ENCODE measurements at places on chromosomes 4 and X.
A peak's percentile ranks its signal among the peaks of the same experiment; 100 is the strongest.

DNA sequence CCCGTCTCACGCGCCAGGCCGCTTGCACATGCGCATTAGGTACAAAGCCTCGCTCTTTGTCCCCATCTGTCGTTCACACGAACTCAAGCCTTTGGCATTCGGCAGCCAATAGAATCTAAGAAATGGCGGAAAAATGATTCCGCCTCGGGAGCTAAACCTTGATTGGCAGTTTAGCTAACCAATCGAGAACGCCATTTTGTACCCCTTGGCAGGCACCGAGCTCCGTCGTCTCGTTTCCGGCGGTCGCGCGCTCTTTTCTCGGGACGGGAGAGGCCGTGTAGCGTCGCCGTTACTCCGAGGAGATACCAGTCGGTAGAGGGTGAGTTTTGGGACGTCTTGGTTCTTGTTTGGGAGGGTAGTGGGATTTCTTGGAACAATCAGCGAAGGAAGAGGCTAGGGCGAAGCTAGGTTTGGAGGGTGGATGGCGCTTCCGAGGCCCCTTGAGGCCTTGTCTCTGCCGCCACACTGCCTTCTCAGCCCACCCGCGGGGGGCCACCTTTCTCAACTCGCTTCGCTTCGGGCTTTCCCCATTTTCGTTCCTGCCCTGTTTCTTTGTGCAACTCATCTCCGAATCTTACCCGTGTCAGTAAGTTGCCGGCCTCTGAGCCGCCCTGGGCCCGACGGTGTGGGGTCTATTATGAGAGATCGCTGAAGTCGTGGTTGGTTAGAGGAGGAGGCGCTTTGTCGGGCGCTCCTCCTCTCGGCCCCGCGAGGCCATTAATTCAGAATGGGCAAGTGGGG, at the start of gene NONO:
NONO (plus strand) TSS at position 233 of the 741 bp plus-strand sequence. CDS start 7,003 bp downstream, outside the sequence.
- peak; percentile 99 for DNase-seq

DNA sequence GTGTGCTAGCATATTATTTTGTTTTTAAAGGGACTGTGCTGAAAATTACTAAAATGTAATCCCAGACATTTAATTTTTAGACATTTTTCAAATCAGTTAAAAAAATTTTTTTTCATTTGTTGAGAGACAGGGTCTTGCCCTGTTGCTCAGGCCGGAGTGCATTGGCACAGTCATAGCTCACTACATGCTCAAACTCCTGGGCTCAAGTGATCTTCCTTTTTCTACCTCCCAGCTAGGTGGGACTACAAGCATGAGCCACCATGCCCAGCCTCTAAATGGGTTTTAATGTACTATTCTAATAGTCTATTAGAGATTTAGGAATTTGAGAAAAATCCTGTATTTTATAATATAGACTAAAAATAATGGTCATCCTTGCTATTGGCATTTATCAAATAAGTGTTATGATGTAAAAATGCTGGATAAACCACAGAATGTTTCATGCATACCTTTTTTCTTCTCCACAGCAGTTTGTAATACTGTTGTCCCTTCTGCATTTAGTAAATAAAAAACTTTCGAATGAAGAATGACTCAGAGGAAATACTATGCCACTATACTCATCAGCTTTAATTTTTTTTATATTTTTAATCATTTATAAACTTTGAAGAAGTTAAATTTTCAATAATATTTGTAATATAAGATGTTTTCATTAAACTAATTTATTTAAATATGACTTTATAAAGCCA, 29.9 kb downstream of the CPEB2 start:
- DNase-seq, result peak; percentile 51

GRCh38 chrX:45513042-45513441, 312.4 kb upstream of the DIPK2B start:
- no peak for DNase-seq

GRCh38 chr4:7715271-7716009, 224.2 kb downstream of the AFAP1 start:
- DNase-seq, result no peak

DNA sequence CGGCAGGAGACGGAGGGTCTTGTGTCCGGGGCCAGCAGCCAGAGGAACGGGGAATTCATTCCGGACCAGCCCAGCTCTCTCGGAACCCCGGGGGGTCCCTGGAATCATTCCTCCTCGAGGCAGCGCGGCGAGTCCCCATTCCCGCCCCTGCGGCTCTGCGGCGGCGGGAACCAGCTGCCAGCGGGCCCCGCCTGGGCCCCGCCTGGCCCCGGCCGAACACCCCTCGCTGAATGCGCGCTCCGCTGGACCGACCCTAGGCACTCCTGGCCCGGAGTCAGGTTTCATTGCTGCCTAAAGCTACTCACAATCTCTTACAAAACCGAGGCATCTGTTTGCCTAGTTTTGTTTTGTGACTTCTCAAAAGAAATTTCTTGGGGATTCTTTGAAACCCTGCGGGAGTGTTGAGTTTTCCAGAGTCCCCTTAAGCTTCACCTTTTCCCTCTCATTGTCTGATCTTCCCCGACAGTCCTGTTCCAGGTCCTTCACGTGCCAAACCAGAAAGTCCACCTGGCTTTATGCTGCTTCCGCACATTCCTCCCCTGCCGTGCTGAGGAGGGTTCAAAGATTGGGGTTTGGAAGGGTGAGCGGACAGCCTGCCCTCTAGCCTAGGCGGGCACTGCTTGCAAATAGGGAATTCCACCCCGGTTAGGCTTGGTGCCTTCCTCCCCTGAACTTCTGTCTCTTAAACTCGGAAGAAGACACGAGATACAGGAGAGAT, 789 bp downstream of the ARHGAP10 start:
- no peak for DNase-seq

DNA sequence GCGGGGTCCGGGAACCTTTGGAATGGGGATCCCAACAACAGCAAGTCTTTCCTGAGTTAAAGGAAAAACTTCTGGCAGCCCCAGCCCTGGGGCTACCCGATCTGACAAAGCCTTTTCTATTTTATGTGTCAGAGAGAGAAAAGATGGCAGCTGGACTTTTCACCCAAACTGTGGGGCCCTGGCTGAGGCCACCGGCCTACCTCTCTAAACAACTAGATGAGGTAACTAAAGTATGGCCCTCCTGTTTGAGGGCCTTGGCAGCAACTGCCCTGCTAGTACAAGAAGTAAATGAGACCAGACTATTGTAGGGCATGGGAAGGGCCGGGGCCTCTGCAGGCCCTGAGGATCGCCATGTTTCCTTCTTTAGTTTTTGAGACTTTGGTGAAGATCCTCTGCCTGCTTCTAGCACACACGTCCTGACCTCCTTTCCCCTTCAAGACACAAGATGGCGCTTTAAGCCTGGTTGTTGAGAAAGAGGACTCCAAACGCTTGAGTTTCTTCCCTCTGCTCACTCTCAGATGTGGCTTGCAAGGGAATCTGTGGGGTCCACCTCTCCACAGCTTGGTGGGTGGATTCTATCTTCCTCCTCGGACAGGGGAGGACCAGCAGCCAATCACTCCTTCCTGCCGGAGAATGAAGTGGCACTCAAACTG, 18.5 kb upstream of the DRD5 start:
- DNase-seq, result peak; percentile 88

DNA sequence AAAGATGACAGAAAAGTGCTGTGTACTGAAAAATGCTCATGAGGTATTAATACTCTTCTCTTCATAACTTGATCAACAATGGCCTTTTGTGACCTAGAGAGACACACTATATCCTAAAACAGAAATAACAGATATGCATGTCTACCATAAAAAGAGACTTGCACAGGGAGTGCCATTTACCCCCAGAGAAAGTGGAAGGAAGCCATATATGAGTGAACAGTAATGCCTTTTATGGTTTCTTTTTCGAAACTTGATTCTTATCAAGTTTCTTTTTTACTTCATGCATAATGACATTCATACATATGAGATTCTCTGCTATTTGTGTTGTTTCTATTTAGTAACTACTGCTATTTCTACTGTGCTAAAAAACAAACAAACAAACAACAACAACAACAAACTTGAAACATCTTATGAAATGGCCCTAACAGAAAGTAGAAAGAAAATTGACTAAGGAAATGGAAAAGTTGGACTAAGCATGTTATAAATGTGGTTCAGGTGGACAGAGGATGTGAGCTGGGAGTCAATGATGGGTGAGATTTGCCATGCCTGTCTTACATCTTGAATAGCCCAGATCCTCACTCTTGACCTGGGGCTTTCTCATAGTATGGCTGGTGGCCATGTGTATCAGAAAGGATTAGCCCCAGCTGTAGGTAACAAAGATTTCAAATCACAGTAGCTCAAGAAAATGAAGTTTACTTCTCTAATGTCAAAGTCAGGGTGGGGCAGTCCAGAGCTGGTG, 43.8 kb downstream of the GEMIN8 start:
- no peak for DNase-seq

DNA sequence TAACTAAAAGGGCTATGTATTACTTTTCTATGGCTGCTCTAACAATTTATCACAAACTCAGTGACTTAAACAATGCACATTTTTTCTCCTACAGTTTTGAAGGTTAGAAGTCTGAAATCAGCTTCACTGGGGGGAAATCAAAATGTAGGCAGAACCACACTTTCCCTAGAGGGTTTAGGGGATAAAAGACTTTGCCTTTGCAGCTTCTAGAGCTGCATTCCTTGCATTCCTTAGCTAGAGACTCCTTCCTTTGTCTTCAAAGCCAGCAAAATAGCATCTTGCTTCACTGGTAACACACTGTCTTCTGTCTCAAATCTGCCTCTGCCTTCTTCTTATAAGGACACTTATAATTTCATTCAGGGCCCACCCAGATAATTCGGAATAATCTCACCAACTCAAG, 152.4 kb upstream of the SPIN4 start:
- DNase-seq, result peak; percentile 54

GRCh38 chr4:10697086-10697485, 12.5 kb upstream of the CLNK start:
- no peak for DNase-seq

DNA sequence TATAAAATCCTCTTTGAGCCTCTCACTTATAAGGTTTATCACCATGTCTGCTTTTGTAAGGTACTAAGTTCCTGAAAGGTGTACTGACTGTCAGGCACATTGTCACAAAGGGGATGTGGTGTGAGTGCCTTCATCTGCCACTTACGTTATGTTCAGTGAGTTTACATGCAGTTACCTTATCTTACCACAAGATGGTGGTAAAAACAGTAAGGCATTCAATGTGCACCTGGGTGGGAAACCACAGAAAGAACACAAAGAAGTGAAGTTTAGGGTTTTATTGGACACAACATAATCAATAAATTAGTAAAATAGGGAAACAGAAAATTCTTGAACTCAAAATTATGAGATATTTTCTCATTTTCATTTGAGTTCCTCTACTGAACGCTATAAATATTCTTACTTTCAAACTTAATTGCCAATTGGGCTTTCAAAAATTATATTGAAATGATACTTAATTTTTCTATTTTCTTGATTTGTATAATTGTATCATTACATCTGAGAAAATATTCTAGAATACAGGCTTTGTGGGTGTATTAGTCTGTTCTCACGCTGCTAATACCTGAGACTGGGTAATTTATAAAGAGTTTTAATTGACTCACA, 650.8 kb downstream of the PCDH7 start:
- DNase-seq, result peak; percentile 71

GRCh38 chr4:40192114-40193015, 4.5 kb upstream of the RHOH start:
- DNase-seq, result no peak

GRCh38 chr4:98838977-98839618, 89.8 kb downstream of the EIF4E start:
- peak; percentile 90 for DNase-seq

- DNase-seq, result peak; percentile 93
These were observed 80.9 kb downstream of the FAM114A1 start for GRCh38 chr4:38948551-38948950.

DNA sequence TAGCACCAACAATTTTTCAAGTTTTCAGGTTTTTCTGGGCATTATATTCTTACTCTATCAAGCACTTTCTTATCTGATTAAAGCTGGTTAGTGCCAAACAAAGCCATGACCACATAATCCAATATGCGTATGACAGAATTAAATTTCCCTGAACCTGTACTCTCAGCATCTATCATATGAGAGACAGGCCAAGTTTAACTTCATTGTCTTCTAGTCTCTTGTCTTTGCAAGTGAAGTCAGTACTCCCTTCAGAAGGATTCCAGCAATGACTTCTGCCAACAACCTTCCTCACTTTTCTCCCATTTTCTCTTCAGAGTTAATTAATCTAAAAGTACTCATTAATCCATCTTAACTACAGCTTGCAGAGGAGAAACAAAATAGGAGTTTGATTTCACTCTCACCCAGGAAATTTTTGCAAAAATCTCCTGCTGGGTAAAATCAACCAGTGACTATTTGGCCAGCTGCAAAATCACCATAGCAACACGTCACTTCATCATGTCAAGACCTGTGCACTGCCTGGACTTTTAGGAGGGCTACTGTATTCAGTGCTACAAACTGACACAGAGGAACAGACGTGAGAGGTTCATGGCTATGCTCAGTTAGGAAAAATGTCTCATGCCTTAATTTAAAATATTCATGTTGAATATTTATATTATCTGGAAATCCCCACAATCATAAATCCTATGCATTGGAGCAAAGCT, 208.4 kb downstream of the ANTXR2 start:
- no peak for DNase-seq

- DNase-seq, result no peak
These were observed 126.9 kb downstream of the RNF150 start for GRCh38 chr4:141006242-141006802.

DNA sequence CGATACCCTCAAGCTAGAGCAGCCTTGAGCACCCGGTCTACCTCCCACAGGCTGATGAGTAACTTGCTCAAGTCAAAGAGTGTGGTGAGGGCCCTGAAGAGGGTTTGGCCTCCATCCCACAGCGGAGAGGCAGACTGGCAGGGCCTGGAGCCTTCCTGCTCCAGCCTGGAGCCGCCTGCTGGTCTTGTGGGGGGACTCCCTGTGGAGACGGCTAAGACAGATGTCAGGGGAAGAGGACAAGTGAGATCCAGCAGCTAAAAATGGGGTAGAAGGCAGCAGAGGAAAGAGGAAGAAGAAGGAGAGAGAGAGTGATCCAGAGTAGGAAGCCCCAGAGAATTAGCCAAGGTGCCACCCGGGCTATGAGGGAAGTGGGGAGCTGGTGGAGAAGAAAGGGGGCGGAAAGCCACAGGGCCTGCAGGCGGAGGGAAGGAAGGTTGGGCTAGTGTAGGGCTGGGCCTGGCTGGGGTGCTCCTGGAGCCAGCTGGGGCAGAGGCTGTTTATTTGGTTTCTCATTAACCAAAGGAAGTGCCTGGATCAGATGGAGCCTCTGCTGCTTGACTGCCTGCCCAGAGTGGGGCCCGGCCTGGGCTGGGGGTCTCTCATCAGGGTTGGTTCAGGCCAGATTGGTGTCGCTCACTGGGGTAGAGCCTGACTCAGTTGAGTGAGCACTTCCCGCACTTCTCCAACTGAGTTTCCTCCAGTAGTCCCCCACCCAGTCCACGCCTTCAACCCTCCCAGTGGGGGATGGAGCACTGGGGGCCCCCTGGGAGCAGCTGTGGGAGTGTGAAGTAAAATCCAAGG, 14.2 kb downstream of the EFNB1 start:
- DNase-seq, result no peak

DNA sequence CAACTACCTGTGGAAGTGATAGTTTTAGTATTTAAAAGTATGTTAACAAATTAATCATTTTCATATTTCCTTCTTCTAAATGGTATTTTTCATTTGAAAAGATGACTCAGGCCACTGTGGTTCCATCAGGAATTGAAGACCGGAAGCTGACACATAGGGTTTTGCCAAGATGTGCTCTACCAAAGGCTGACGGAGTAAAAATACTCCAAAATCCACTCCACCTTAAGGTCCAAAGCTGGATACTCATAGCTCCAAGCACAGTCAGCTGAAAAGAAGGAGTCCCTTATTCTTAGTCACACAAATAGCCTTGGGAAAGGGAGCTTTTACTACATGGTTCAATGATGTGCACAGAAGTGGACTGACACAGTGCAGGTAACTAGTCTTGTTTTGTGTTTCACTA, 472.0 kb downstream of the ARAP2 start:
- DNase-seq, result peak; percentile 3
